Activated effector memory CD4-positive, alpha-beta T cell treated with Interleukin-2 at 50 U/mL for 16 hours (primary cell): ENCODE measurements at places on chromosomes 1 and 21.

- DNase-seq = no peak
Measured at GRCh38 chr1:114723915-114724314, 7.3 kb upstream of the NRAS start.

GRCh38 chr1:74205266-74205665 is 7.2 kb downstream of the FPGT start:
- no peak for DNase-seq

DNA sequence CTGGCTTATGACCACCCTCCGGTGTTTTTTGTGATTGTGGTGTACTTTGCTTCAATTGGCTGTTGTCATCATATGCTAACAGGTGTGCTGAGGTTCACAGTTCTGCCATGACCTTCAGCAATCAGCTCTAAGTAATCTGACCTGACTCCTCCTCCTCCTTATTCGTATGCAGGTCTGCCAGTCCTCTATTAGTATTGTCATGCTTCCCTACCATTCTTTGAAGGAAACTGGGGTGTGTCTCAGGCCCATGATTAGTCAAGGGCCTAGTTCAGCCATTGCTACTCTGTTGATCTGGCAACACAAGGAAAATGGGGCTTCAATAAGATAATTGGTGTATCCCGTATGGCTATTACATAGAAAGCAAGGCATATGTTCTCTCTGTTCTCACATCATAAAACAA is 332.3 kb upstream of the DPYD start:
- DNase-seq = no peak

GRCh38 chr1:115492880-115493279 is 148.9 kb upstream of the VANGL1 start:
- DNase-seq = no peak

- no peak for DNase-seq
Measured at GRCh38 chr1:85616364-85616705, 35.8 kb downstream of the CCN1 start.

DNA sequence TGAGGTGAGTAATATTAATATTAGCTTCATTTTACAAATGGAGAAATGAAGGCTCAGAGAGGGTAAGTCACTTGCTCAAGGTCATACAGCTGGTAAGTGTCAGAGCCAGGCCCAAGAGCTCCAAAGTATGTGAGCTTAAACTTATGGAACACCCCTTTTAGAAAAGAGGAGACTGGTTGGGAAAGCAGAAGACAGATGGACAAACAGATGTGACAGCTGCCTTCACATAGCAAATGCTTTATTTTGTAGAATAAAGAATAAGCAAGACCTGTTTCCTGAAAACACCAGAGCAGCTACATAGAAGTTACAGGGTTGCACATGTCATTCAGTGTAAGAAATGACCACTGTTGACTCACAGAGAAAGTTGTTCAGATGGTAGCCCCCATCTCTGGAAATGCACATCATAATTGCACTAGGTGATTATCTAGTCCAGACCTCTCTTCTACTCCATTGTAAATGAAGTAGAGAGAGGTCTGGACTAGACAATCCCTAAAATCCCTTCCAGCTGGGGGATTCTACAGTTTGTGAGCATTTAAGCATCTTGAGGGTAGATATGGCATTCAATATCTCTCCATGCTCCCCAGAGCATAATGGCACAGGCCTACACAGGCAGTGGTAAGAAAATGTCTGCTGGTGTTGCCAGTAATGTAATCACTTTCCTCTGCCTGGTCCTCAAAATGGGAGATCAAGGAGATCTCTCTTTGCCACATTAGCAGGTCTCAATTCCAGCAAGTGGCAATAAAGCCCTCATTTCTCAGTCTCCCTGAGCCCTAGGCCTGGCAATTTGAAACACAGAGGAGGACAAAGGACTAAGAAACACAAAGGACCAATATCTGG is 188.2 kb upstream of the FGGY start:
- DNase-seq = no peak

DNA sequence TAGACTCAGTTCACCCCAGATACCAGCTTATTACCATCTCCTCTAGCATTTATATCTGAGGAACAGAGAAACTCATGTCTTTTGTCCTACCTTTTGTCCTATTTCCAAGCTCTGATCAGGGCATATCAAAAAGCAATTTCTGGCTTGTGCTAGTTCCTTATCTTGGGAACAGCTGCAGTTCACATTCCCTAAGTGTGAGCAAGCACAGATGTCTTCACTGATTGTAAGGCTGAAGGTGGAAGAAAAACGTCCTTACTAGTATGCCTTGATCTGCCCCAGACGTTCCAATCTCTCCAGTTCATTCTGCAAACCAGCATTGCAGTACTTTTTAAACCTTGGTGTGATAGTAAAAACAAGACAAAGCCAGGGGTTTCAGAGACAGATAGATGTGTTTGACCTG is 139.8 kb downstream of the NCAM2 start:
- no peak for DNase-seq
